ENCODE measurements at places on chromosomes 5 and 9.

GRCh38 chr5:57778501-57779091 lies 296.0 kb upstream of the ACTBL2 start:
- DNase-seq = no peak

DNA sequence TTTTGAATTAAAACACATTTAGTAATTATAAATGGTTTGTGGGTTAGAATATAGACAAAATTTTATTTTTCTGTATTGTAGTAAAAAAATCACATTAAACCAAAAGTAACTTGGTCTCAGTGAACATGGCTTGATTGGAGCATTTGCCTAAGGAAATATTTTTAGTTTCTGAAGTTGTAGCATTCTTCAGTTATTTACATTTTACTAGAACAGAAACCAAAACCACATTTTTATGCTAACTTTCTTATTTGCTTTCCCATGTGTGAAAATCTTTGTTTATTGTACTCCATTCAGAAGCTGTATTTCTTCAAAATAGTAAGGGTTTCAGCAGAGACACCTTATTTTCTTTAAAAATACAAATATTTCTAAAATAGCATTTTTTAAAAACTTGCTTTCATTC lies 129.9 kb downstream of the SGCD start:
- DNase-seq = no peak

DNA sequence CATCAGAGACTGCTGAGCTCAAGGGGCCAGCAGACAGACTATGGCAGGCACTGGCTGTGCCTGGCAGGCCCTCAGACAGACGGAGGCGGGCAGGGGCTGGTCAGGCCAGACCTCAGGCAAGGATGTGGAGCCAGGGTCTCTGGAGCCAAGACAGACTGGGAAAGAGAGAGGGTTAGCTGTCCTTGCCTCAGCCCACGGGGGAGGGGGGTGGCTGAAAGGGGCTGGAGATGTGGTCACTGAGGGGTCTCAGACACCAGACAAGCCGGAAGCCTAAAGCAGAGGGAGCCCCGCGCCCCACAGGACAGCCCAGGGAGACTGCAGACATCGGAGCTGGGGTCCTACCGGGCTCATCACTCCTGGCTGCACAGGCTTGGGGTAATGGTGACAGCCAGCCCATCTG lies 141.2 kb upstream of the FOXD4L5 start:
- no peak for DNase-seq

- DNase-seq = no peak
Measured at GRCh38 chr5:54361691-54362411, 51.5 kb upstream of the ARL15 start.

GRCh38 chr9:34252016-34252415 lies 73.2 kb downstream of the UBAP1 start:
- DNase-seq = no peak

DNA sequence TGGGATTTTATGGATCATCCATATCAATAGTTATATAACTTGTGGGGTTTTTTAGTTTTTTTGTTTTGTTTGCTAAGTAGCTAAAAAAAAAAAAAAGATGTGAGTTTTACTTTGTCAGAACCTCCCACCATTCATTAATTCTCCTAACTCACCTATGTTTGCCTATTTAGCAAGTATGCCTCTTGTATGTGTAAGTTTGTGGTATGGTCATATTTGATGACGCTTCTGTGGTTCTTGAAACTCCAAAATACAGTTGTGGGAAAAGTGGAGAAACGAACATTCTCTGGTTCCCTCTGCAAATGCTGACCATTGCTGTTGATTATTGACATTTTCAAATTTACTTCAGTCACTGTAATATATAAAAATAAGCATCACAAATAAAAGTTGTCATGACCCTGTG lies 75.7 kb downstream of the PBX3 start:
- DNase-seq = no peak

- no peak for DNase-seq
Measured at GRCh38 chr5:172648013-172648381, 6.9 kb downstream of the NEURL1B start.

DNA sequence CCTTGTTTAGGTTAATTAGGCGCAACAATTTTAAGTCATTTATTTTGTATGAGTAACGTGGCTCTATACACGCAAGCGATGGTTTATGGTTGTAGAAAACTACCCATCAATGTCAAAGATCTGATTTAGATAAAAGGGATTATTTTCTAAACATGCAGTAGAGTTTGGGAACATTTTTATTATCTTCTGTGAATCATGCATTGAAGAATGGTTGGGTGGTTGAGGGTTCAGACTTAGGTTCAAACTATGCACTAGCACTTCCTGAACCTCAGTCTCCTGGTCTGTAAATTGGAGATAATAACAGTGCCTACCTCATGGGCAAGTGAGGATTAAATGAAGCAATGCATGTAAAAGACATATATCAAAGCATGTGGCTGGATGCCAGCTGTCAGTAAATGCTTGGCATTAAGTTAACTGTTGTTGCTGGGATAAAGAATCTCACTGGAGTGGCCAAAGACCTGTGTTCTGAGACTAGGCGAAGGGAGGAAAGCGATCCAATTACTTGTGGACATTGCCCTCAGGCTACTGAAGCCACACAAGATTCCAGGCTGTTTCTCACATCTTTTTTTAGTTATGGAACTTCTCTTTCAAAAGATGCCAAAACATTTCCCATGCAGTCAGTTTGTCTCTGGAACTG lies 1.1 kb upstream of the OTULINL start:
- no peak for DNase-seq

DNA sequence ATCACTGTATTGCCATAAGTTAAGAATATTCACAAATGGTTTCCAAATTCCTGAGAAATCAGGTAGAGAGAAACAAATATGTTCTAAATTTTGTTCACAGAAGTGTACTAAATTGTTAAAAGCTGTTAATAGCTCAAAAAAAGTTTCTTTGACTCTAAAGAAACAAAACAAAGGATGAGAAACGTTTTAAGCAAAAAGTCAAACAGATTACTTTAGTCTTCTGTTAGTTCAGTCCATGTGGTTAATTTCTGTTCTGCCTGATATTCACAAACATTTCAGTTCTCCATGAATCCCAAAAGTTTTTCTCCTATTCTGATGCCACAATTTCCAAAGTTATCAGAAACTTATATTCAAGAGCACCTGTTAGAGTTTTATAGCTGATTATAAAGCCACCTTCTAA lies 7.7 kb upstream of the FANCC start:
- DNase-seq = no peak

Data from stimulated activated CD4-positive, alpha-beta T cell treated with anti-CD3 and anti-CD28 coated beads, Interleukin-2, amount 100 ng/mL, for 24 hours (primary cell).